ENCODE measurements at places on chromosomes 16 and 17.
A peak's percentile ranks its signal among the peaks of the same experiment; 100 is the strongest.

DNA sequence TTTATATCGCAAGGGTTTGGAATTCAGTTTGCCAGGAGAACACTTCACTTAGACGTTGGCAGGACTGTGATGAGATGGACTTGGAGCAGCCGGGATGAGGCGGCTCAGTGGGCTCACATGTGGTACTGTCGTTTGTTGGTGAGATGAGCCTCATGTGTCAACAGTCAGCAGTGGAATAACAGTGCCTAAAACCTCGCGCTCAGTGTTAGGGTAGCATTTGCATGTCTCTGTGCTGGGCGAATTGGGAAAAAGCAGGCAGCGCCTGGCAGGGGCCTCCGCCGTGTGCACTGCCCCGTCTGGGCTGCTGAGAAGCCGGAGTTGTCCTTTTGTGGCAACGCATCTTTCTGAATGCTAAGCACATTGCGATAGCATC is 49.7 kb downstream of the CRISPLD2 start:
- DNase-seq, result peak; percentile 66
- H3K4me1 ChIP-seq, result no peaks in the 10 kb centered on the region
- H3K4me3 ChIP-seq, result no peak overlapping the region

- H3K27me3 ChIP-seq, result no peaks in the 10 kb centered on the region
- DNase-seq, result peak; percentile 100
- no peak overlapping the region for H3K4me3 ChIP-seq
- no peak overlapping the region for H3K27ac ChIP-seq
- peaks cover 42% of the 10 kb centered on the region for H3K36me3 ChIP-seq
These were observed 5.6 kb downstream of the ZNF598 start for GRCh38 chr16:2003827-2004641.

DNA sequence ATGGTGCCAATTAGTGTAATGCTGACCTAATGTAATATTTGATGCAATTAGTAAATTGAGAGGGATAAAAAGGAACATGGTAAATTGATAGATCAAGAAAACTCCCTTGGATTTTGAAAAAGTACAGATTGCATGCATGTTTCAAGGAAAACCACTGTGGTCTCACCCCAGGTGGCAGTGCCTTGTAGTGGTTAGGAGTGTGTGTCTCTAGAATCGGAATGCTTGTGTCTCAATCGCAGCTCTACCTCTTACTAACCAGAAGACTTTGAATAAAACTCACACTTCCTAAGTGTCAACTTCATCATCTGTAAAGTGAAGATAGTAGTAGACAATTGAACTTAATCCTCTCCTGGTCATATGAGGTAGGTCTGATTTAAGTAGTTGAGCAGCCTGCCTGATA is 128.9 kb upstream of the GOT2 start:
- H3K27ac ChIP-seq, result no peak overlapping the region
- no peak overlapping the region for H3K4me3 ChIP-seq
- DNase-seq, result no peak
- H3K36me3 ChIP-seq, result no peaks in the 10 kb centered on the region

- peak overlapping the region; percentile 83 for H3K4me3 ChIP-seq
- H3K27me3 ChIP-seq, result peaks cover 19% of the 10 kb centered on the region
- peak; percentile 56 for DNase-seq
These were observed 15.2 kb upstream of the CA4 start for GRCh38 chr17:60134396-60135150.

Data from osteoblast (primary cell).